ENCODE measurements at places on chromosomes 5 and 9. TPM values are rescaled to one million over a fixed set of nuclear protein-coding genes. Genes with fewer than 3 reads are reported as not detected.

The ENG gene
- total RNA-seq: 0.32 TPM

The PCDHGA11 gene
- total RNA-seq: 2.3 TPM

The HAVCR2 gene
- total RNA-seq: 0.17 TPM

The PCAT7 gene
- 2.0 TPM for total RNA-seq

The OMD gene
- total RNA-seq: not detected

The SLC35A4 gene
- total RNA-seq: 80.6 TPM

The DIPK1B gene
- total RNA-seq: 4.0 TPM

The AIF1L gene
- total RNA-seq: 27.2 TPM

The ADCY2 gene
- not detected for total RNA-seq

The GLIPR2 gene
- total RNA-seq: 0.19 TPM

The CXXC5 gene
- 64.1 TPM for total RNA-seq

The ZDHHC12 gene
- total RNA-seq: 36.5 TPM

The UGT3A1 gene
- not detected for total RNA-seq

DNA sequence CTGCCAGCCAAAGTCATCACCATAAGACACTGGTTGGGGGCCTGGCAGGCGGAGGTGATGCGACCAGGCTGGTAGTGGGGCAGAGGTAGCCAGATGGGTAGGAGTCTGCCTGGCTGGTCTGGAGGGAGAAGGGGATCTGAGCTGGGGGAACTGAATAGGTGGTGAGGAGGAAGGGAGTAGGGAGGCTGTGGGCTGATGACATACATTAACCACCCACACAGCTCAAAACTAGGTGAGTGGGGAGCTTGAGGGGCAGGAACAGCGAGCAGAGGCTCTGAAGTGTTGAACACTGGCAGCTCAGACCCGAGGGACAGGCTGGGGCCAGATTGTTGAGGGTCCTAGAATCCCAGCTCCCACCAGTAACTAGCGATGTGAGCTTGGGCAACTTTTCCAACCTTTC is 81.0 kb downstream of the DAB2IP start:
- DNase-seq: no peak

- DNase-seq: no peak
Measured at GRCh38 chr5:179267071-179267670, 78.1 kb downstream of the ADAMTS2 start.

DNA sequence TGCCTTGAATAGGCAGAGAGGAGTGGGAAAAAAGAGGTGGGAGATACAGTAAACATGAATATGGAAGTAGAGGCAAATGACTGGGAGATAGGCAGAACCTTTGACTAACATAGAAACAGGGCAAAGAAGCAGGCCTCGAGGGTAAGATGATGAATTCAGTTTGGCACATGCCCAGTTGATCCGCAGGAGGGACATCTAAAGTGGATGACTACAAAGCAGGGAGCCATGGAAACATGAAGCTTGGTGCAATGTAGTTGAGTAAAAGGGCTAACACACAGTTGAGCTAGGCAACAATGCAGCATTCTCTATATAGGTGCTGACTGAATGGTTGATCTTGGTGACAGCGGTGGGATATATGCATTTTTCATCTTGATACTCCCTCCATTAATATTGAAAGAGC is 253.8 kb downstream of the DMRT2 start:
- DNase-seq: no peak

GRCh38 chr5:56647099-56647850 is 168.1 kb upstream of the MAP3K1 start:
- no peak for DNase-seq

- DNase-seq: no peak
Measured at GRCh38 chr9:14480526-14480925, 166.6 kb upstream of the NFIB start.

- DNase-seq: peak; percentile 72
Measured at GRCh38 chr9:134378901-134379338, 52.7 kb downstream of the RXRA start.

GRCh38 chr9:68904454-68904853 is 109.5 kb downstream of the PRKACG start:
- DNase-seq: no peak

DNA sequence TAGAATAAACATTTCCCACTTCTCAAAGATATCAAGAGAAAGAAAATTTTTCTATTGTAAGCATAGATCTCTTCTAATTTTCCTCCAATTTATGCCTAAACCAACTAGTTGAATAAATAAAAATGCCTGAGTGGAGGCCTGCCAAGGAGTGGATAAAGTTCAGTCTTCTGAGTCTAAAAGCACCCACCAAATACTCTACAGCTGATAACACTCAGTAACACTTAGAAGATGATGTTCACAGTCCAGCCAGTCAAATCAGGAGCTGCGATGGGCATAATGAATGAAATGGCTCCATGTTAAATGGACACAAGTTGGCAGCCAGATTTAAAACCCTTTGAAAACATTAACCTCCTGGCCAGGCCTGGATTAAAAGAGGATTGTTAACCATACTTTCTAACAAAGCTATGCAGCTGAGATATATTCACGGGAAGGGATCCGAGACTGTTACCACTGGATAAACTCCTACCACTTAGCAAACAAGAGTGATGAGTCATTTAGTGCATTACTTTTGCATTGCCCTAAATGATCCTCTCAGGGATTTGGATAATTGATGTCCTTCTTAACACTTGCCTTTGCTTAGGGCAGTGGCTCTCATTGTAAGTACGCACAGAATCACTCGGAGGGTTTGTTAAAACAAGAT is 63.7 kb upstream of the CCDC112 start:
- no peak for DNase-seq

DNA sequence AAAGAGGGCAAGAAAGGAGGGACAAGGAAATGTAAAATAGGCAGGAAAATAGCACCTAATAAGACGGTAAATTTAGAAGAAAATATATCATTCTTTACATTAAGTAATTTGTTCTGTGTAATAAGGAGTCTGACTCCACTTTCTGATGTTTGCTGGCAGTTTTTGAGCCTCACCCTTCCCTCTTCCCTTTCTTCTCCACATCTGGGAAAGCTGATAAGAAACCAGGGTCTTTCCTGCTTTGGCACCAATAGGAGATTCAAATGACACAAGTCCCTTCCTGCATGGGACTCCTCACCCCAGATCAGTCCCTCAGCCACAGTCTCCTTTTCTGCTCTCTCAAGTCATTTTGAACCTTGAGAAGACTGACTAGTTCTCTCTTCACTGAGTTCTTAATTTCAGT is 31.2 kb upstream of the LECT2 start:
- DNase-seq: no peak

DNA sequence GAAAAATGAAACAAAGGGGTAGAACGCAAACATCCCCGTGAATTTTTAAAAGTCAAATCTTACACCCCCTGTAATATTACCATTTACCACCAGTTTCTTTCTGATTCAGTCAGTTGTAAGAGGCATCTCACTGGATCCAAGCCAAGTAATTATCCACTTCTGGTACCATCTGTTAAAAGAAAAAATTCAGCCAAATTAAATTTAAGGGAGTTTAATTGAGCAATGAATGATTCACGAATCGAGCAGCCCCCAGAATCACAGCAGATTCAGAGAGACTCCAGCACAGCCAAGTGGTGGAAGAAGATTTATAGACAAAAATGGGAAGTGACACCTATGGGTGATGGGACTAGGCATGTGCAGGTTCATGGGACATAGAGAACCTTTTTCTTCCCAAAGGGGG is 29.9 kb upstream of the MTMR12 start:
- no peak for DNase-seq

DNA sequence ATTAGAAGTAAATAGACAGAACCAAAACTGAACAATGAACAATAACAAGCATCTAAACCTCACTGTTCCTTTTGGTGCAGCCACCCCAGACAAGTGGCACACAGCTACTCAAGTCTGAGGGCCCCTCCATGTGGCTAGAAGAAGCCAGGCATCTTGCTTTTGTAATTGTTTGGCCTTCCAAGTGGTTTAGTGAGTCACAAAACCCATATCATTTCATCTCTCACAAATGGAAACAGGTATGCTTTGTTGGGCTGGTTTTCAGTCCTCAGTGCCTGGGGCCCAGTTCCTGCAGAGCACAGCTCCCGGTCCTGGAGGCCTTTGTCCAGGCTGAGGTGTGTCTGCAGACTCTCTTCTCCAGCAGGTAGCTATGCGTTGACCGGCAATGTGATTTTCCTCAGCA is 16.7 kb downstream of the PRLR start:
- no peak for DNase-seq

GRCh38 chr9:124949387-124949786 is 8.5 kb upstream of the GOLGA1 start:
- no peak for DNase-seq

GRCh38 chr5:126461838-126462237 is 38.6 kb downstream of the GRAMD2B start:
- DNase-seq: no peak

GRCh38 chr9:22379272-22379671 is 67.4 kb upstream of the DMRTA1 start:
- DNase-seq: no peak

DNA sequence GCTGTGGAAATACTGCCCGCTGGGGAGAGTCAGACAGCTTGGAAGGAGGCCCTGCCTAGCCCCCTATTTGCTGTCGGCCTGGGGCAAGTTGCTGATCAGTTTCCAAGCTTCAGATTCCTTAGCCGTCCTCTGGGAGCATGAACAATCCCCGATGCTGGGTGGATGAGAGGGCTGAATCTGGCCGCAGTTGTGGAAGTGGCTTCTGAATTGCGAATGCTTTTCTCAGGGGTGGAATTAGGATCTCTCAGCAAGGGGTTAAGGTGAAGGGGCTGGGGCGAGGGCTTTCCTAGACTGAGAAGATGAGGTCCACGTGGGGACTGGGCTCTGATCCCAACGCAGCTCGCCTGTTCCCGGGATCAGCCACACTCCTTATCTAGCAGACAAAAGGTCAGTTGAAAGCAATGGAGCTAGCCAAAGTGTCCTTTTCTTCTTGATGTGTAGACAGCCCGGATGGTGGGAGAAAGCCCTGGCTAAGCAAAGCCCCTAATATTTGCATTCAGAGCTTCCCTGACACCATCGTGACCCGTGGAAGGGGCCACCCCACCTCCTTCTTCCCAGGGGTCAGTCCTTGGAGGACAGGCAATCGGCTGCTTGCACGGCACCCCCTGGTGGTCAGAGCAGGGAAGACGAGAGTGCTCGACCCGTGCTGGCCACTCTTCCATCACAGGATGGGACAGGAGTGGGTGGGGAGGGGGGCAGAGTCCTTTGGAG is 54.9 kb downstream of the COL15A1 start:
- DNase-seq: peak; percentile 77

DNA sequence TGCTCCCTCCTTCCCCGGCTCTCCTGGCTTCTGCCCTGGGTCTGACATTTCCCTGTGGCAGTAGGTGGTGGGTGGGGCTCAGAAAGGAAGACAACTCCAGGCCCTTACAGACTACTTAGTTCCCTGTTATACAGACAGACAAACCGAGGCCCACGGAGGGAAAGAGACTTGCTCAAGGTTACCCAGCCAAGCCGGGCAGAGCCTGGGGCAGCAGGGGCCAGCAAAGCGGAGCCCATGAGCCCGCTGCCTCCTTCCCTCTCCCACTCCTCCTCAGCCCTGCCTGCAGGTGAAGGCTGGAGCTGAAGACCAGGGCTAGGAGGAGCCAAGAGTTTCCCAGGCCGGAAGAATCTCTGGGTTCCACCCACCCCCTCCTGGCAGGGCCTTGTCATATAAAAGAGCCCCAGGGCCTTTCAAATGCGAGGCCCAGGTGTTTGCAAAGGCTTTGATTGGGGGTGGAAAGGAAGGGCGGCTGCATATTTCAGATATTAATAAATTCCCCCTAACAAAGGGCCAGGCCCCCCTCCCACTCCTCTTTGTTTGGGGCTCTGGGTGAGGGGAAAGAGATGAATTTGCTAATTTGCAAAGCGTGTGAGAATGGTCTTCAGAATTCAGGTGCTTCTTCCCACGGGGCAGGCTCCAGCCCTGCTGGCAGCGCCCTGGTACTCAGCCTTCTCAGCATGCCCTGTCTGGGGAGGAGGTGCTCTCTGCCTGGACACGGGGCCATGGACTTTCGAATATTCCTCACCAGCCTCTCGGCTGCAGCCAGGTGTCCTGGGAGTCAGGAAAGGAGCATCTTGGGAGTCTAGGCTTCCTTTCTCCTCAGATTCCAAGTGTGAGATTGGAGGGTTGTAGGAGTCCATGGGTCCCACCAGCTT is 21.5 kb downstream of the SLC6A7 start:
- DNase-seq: no peak

GRCh38 chr5:133147411-133147810 is 95.6 kb downstream of the HSPA4 start:
- DNase-seq: no peak

GRCh38 chr9:94639061-94639998 is at the start of gene FBP1:
Gene FBP1, minus strand, starts transcription at chr9:94639518. Its CDS starts 208 bp downstream, at chr9:94639310.
- peak; percentile 25 for DNase-seq

- DNase-seq: no peak
Measured at GRCh38 chr9:9212963-9213362, 1399.8 kb downstream of the PTPRD start.

DNA sequence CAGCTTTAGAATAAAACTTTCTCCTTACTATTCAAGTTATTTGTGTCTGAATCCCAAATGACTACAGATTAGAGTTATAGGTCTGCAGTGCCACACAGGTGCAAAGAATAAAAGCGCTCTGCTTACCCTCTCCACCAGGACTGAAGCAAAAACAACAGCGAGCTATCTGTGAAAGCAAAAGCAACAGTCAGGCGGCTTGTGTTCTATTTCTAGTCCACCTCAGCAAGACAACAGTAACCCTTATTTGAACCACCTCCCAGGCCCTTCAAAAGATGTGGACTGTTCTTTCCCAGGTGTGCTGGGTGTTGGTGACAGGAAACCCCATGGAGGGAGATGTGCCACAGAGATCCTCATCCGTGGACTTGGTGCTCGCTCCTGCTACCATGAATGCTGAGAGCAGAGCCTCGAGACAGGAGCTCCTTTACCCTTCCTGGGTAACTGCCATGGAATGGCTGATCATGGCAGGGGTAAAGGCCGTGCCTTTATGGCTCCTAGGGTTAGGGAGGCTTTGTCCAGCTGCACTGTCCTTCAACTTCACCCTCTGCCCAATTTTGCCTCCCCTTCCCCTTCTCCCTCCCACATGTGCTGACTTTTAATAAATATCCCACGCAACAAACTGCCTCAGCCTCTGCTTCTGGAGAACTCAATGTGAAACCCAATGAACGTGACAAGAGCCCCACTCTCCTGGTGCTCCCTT is 108.6 kb downstream of the SERINC5 start:
- no peak for DNase-seq

GRCh38 chr5:90518661-90519060 is 10.7 kb downstream of the LYSMD3 start:
- DNase-seq: no peak

DNA sequence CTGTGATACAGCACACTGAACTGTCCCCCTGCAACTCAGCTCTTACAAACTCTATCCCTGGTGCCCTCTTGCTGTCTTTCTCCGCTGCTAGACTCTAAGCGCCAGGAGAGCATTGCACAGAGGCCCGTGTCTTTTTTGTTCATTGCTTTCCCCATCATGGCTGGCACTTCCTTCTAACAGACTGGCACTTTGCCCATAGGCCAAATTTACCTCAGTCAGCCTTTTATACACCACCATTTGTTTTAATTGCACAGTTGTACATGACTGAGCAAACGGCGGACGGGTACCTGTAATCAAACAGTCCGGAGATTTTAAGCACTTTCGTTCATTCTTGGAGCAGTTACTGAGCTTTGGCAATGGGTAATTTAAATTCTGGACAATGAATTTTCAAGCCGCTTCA is 102.2 kb upstream of the CLINT1 start:
- DNase-seq: no peak

All from Calu3 (cell line).